ENCODE measurements at places on chromosomes 6 and 20.

- no peak for DNase-seq
Observed at GRCh38 chr6:100322886-100323285, 141.8 kb downstream of the SIM1 start.

DNA sequence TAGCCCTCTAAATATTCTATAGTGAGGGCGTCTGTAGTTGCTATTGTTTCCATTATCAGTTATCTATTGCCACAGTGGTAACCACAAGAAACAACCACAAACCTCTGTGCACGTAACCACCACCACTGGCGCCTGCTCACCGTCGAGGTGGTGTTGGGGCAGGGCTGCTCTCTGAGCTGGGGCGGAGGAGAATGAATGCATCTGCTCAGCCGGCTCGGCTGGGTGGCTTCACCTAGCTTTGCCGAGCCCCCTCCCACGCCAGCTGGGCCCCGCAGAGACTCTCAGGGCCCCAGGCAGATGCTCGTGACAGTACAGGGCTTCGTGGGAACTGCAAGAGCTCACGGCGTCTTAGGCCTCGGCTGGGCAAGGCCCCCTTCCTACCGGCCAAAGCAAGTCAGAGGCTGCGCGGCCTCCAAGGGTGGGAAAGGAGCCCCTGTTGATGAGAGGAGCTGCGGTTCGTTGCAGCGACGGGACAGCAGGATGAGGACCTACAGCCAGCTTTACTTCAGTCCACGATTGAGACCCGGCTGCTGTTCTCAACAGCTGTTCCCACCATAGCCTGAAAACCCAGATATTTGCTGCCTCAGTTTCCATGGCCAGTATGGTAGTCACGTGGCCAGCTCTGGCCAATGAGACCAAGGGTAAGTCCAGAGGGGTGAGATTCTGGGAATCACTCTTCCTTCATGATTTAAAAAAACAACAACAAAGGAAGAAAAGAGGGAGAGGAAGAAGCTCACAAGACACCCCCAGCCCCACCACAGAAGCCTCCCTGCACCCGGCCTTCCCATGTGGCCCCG, 120.2 kb upstream of the AFDN start:
- peak; percentile 70 for DNase-seq

GRCh38 chr6:151109869-151110575, 129.7 kb upstream of the AKAP12 start:
- DNase-seq: no peak

GRCh38 chr6:127515234-127515793, 3.8 kb downstream of the MTCL3 start:
- peak; percentile 53 for DNase-seq

GRCh38 chr6:129619579-129620233, 90.3 kb downstream of the ARHGAP18 start:
- no peak for DNase-seq

DNA sequence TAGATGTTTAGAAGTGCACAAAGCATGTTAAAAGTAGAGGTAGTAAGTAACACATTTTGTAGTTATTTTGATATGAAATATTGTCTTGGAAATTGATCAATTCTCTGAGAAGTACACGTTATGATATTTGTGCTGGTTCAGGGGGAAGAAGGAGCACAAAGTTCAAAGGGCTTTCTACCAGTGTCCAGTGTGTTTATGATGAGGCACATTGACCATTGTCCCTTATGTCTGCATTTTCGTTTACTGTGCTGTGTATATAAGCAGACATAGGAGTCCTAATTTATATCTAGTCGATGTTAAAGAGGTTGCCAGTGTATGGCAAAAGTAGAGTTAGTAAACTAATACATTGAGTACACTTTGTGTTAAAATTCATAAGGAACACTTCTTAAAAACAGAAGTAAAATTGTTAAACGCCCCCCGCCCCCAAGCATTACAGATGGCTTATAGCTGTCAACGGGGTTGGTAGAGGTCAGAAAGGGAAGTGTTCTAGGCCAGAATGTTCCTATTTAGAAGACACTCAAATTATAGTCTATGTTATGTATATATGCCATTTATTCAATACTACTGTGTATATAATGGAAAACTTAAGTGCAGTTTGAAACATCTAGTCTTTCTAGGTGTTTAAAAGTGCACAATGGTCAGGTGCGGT, 13.3 kb upstream of the HMGN4 start:
- DNase-seq: no peak

DNA sequence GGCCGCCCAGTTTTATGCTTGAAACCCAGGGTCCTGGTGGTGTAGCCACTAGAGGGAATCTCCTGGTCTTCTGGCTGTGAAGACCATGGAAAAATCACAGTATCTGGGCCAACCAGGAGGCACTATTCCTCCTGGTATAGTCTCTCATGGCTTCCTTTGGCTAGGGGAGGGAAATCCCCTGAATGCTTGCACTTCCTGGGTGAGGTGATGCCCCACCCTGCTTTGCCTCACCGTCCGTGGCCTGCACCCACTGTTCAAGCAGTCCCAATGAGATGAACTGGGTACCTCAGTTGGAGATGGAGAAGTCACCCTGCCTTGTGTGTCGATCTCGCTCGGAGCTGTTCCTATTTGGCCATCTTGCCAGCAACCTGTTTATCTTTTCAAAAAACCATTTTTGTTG, 10.1 kb upstream of the ZNF337 start:
- DNase-seq: peak; percentile 45

DNA sequence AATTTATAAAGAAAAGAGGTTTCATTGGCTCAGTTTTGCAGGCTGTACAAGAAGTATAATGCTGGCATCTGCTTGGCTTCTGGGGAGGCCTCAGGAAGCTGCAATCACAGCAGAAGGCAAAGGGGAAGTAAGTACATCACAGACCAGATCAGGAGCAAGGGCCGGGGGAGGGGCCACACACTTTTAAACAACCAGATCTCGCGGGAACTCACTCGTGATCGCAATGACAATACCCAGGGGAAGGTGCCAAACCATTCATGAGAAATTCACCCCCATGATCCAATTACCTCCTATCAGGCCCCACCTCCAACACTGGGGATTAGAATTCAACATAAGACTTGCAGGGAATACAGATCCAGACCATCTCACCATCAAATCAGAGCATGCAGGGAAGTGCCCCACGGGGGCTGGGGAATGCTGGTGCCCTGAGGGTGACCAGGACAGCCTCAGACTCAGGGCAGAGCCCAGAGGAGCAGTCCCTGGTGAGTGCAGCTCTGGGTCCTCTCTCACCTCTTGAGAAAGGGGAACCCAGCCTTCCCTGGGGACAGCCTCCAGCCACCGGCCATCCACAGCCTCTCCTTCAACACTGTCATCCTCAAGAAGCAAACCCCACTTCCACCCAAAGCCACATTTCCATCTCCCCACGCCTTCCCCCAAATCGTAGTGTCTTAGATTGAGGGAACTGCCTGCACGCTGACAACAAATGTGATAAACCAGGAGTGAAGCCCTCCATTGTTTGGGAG, 80.7 kb downstream of the ANKRD60 start:
- no peak for DNase-seq

DNA sequence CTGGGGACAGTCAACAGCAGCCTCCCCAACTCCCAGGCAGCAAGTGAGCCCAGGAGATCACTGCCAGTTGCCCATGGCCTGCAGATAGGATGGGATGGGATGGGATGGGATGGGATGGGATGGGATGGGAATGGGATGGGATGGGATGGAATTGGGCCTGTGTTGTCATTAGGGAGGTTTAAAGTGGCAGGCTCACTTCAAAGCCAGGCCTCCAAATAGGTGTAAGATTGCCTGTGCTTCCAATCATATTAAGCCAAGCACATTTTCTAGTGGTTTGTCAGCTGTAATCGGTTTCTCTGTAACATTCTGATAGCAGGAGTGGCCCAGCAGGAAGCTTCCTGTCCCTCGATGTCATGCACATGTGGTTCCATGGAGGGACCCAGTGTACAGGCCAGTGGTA, 82.7 kb upstream of the NXT1 start:
- no peak for DNase-seq

- no peak for DNase-seq
Observed at GRCh38 chr6:120903836-120904235, 430.4 kb downstream of the TBC1D32 start.

DNA sequence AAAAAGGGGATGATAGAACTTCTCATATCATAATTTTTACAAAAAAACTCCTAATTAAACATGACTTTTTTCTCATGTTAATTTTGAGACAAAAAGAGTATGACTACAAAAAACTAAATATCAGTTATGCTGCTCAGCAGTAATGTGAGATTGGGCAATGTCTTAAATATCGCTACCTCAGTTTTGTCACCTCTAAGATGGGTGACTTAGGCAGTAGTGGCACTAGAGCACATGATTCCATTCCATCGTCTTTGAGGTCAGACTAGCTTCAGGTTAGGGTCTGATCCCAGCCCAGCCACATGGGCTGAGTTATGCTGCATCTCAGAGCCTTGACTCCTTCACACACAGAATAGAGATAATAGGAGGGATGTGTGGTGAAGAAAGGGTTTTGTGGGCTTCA, 11.0 kb downstream of the DCBLD1 start:
- no peak for DNase-seq

GRCh38 chr20:49924247-49924646, 8.9 kb upstream of the SPATA2 start:
- DNase-seq: no peak

DNA sequence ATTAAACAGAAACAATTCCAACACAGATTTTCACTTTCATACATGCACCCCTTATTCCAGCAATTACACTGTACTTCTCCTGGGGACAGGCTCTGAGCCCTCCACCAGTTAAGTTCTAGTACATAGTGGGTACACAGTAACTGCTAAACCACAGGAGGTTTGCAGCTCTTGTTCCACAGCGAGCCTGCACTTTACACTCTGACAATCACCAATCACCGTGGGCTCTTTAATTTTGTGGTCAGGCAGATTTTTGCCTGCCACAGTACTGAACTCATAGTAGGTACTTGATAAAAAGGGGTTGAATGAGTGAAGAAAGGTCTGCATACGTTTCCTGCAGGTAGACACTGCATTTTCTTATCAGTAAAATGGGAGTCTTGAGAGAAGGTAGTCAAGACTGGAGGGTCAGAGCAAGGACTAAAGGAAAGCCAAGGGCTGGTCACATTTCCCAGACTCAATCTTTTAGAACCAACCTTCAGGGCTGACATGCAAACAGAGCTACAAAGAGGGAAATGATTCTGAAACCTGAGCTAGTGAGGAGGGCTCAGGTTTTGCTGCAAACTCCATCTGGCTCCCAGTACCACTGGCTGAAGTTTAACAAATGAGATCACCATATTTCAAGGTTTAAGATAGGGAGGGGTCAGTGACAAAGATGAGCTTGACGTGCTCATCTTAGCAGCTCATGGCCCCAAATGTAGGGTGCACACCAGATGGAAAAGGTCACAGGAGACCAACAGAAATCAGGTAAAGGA, 404.6 kb downstream of the BTBD9 start:
- no peak for DNase-seq

- DNase-seq: peak; percentile 63
Observed at GRCh38 chr6:30615219-30615957, 1.7 kb downstream of the PPP1R10 start.

DNA sequence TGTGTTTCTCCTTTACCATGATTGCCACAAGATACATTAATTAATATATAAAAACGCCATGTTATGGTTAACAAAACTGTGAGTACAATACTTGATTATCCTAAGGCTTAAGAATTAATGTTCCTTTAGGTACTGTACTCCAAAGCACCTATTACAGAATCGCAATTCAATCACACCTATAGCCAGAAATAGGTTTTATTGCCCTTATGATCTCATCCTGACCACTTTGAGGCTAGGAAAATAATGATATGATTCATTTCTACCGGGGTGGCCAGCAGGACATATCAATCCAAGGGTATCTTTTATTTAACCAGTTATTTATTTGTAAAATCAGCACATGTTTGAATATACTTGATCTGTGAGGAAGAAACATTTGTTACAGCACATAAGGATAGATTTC, 396.6 kb upstream of the GJE1 start:
- no peak for DNase-seq

- DNase-seq: peak; percentile 17
Observed at GRCh38 chr20:56554869-56555268, 21.8 kb downstream of the FAM209B start.

- DNase-seq: no peak
Observed at GRCh38 chr20:8515810-8516435, 383.9 kb downstream of the PLCB1 start.

GRCh38 chr6:42022755-42023384, 27.5 kb upstream of the TAF8 start:
- peak; percentile 59 for DNase-seq

GRCh38 chr20:17873410-17874270, 95.0 kb downstream of the SNX5 start:
- no peak for DNase-seq

- no peak for DNase-seq
Observed at GRCh38 chr6:47016261-47016660, 25.9 kb downstream of the ADGRF1 start.

GRCh38 chr6:159193923-159194322, 24.7 kb downstream of the FNDC1 start:
- no peak for DNase-seq

DNA sequence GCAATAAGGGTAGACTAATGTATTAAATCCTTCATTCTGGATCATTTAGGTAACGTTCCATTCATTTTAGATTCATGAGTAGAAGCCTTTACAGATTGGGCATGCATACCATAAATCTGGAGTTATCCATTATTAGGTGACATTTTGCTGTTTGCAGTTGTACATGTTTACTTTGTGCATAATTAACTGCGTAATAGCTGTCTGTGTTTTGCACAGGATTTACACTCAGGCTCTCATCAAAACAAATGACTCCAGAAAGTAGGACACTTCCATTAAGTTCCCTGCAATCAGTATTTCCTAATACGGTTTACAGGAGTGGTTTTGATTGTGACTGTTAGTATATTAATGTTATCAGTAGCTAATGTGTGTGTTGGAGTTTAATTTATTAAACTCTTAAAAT, 997.4 kb downstream of the HACE1 start:
- DNase-seq: no peak

DNA sequence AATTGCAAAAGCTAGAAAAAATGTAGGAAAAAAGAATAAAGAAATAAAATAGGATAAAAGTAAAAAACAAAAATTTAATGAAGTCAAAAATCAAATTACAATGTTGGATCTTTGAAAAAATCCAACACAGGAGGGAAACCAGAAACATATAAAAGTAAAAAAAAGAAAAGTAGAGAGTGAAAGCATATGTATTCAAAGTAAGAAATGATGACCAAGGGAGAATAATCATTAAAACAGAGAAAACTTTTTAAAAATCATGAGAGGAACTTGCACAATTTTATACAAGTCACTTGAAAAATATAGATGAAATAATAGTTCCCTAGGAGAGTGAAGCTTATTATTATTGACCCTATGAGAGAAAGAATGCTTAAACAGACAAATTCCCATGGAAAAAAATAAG, 138.2 kb downstream of the COL21A1 start:
- DNase-seq: no peak

- no peak for DNase-seq
Observed at GRCh38 chr6:13226071-13226470, 102.3 kb downstream of the TBC1D7 start.

DNA sequence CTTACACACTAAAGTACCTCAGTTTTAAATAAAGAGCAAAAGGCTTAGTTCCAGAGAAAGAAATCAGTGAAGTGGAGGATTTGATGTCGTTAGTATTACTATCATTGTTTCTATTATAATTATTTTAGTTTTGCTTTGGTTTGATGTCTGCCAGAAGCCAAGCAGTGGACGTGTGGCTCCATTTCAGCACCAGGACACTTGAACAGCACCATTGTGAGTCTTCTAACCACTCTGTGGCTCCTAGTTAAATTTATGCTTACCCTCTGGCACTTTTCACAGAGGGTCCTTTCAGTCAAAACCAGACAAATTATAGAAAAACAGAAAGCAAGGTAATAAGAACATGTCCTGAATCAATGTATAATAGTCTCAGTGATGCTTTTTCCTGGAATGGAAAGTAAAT, 3.4 kb downstream of the COL9A1 start:
- DNase-seq: no peak

GRCh38 chr20:38205001-38205400, 39.9 kb upstream of the TGM2 start:
- DNase-seq: no peak

Data from activated T-cell treated with anti-CD3 and anti-CD28 coated beads, Interleukin-2, amount 50 U/mL, for 48 hours (primary cell).